ENCODE measurements at places on chromosomes 2 and 18. TPM values are rescaled to one million over a fixed set of nuclear protein-coding genes. Genes with fewer than 3 reads are reported as not detected.

HJURP gene
- 76.6 TPM for total RNA-seq

SCN2A gene
- not detected for total RNA-seq

GFPT1 gene
- total RNA-seq: 46.7 TPM

C2orf92 gene
- 8.6 TPM for total RNA-seq

SULT1C4 gene
- not detected for total RNA-seq

DSC1 gene
- not detected for total RNA-seq

CKAP2L gene
- total RNA-seq: 45.7 TPM

PECR gene
- total RNA-seq: 10.5 TPM

GRCh38 chr2:26993768-26994167, 23.3 kb downstream of the MAPRE3 start:
- no peak overlapping the region for H3K4me3 ChIP-seq
- DNase-seq: no peak
- no peaks in the 10 kb centered on the region for H3K36me3 ChIP-seq
- H3K27ac ChIP-seq: no peak overlapping the region

DNA sequence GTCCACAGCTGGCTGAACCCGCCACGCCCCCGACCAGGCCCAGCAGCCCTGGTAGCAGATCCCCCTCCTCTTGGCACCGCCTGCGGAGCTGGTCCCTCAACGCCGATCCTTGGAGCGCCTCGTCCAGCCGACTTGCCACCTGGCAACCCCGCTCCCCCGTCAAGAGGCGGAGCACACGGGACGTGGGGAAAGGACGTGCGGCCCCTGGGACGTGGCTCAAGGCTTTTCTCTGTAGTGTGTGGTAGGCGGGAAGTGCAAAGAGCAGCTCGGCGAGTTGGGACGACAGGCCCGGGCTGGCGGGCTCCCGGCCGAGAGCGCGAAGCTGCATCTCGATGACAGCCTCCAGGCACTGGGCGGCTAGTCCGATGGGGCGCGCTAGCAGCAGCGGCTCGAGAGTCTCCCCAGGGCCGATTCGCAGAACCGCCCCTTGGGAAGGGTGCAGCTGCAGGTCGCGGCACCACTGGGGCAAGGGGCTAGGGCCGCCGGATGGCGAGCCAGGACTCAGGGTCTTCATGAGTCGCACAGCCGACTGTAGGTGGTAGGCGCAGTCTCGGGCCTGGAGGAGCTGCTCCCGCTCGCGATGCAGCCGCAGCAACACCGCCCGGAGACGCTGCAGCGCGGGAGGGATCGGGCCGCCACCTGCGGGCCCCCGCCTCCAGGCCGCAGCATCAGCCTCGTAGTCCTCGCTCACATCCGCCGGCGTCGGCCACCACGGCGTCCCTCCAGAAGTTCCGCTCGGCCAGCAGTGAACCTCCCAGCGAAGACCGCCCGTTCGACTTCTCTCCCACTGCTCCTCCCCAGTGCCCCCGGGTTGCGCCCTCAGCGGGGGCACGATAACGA, 617 bp downstream of the CCDC142 start:
- no peaks in the 10 kb centered on the region for H3K27me3 ChIP-seq
- DNase-seq: peak; percentile 77
- peak overlapping the region; percentile 98 for H3K4me3 ChIP-seq

- no peaks in the 10 kb centered on the region for H3K4me1 ChIP-seq
- H3K27me3 ChIP-seq: peaks cover 6% of the 10 kb centered on the region
- no peak for DNase-seq
- H3K36me3 ChIP-seq: no peaks in the 10 kb centered on the region
- no peak within 1 kb of the TSS for H3K4me3 ChIP-seq
- H3K27ac ChIP-seq: no peak within 1 kb of the TSS
These were observed at the start of gene CSRNP3 for GRCh38 chr2:165469417-165469816. CSRNP3 (plus strand) TSS chr2:165469698; CDS start chr2:165595066, 125,368 bp downstream.

DNA sequence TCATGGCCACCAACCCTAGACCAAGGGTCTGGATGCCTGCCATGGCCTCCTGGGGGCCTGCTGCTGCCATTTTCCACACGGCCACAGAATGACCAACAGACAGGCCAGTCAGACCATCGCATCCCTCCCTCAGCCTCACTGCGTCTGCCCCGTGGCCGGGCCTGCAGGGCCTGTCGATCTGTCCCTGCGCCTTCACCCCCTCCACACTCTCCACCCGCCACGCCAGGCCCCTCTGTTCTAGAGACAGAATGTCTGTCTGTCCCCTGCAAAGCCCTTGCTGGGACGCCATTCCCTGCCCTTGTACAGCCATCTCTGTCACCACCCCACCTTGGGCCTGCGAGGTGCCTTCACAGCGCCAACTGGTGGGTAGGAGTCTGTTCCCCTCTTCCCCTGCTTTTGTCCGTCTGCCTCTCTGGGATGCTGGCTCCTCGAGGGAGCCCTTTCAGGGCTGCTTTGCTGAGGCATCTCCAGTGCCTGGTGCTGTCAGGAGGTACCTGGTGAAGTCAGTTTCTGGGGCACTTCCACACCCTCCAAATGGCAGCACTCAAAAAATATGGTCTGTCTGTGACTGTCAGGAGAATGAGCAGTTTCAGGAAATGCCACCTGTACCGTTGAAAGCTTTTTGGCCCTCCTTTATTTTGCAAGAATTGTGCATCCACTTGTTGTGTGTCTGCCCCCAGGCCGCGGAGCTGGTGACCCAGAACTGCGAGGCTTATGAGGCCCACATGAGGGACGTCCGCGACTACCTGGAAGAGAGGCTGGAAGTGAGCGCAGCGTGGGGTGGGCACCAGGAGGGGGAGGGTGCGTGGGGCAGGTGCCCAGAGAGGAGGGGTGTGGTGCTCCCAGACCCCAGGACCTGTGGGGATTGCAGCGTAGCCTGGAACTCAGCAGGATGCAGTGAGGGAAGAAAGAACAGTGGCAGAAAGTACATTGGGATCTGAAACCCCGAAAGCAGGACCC, 6.7 kb upstream of the ESPNL start:
- H3K4me1 ChIP-seq: peaks cover 3% of the 10 kb centered on the region
- DNase-seq: no peak
- H3K36me3 ChIP-seq: no peaks in the 10 kb centered on the region
- no peak overlapping the region for H3K4me3 ChIP-seq

GRCh38 chr18:10797896-10798295, 272.1 kb downstream of the NAPG start:
- no peak for DNase-seq
- no peaks in the 10 kb centered on the region for H3K4me1 ChIP-seq
- no peak overlapping the region for H3K27ac ChIP-seq
- H3K27me3 ChIP-seq: peaks cover 4% of the 10 kb centered on the region
- no peaks in the 10 kb centered on the region for H3K36me3 ChIP-seq

GRCh38 chr18:9958861-9959399, 45.1 kb downstream of the VAPA start:
- peaks cover 6% of the 10 kb centered on the region for H3K4me1 ChIP-seq
- no peak overlapping the region for H3K4me3 ChIP-seq

- H3K36me3 ChIP-seq: no peaks in the 10 kb centered on the region
- no peaks in the 10 kb centered on the region for H3K4me1 ChIP-seq
- DNase-seq: no peak
- H3K27ac ChIP-seq: no peak overlapping the region
- H3K4me3 ChIP-seq: no peak overlapping the region
These were observed 61.9 kb upstream of the RBMS1 start for GRCh38 chr2:160555420-160556071.

DNA sequence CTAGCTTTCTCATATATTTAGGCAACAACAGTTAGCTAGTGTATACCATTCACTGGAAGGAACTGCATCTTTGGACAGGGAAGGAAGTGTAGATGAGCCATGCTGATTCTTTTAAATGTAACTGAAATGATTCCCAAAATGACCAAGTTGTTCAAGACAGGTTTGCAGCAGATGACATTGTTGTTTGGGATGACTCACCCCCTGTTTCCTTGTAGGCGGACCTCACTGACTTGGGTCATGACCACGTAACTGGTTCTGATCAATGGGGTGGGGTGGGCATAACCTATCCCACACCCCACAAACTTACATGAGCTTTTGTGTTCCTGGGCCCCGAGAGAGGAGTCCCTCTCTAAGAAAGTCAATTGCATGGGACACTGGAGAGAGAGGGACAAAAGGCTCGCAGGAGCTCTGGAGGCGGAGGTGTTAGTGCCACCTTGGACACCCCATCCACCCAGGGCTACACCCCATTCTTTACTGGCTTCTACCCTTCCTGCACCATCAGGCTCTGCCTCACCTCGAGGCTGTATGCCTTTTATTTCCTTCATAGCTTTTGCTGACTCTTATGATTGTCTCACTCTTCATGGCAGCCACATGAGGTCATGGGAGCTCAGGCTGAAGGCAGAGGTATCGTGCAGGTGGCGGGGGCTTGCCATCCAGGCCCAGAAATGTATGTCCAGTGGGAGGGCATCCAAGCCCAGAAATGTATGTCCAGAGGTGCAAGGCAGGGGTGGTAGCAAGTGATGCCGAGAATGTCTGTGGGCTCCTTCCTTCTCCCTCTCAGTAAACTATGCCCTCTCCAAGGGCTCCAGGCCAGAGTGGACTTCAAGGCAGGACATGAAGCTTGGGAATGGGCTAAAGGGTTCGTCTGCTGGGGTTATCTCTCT, 108.0 kb downstream of the TWIST2 start:
- no peak for DNase-seq
- H3K36me3 ChIP-seq: no peaks in the 10 kb centered on the region
- H3K4me3 ChIP-seq: no peak overlapping the region

DNA sequence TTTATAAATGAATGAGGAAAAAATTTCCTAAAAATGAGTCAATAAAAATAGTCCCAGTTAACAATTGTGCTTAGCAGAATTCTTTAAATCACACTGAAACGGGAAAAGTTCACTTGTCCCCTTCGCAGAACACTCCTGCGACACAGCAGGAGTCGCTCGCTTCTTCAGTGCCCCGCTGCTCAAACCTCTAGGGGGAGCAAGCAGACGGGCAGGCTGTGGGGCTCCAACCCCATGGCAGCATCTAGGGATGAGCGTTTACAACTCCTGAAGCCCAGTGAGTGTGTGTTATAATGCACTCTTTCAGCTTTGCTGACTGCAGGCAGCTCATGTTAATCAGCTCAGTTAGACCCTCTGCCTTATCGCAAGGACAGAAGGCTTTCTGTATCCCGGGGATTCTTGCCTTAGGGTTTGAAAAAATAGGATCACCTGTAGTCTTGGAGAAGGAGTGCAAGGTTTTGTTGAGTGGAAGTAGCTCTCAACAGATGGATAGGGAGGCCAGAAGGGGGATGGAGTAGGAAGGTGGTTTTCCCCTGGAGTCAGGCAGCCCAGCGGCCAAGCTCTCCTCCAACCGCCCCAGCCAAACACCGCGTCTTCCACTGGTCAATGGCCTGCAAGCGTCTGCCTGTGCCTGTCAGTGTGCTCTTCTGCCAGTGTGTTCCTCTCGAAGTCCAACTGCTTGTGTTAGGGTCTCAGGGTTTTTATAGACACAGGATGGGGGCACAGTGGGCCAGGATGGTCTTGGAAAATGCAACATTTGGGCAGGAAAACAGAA, 1977.7 kb upstream of the LRRTM1 start:
- H3K4me1 ChIP-seq: no peaks in the 10 kb centered on the region
- no peak for DNase-seq
- H3K36me3 ChIP-seq: peaks cover 3% of the 10 kb centered on the region
- H3K27me3 ChIP-seq: no peaks in the 10 kb centered on the region

DNA sequence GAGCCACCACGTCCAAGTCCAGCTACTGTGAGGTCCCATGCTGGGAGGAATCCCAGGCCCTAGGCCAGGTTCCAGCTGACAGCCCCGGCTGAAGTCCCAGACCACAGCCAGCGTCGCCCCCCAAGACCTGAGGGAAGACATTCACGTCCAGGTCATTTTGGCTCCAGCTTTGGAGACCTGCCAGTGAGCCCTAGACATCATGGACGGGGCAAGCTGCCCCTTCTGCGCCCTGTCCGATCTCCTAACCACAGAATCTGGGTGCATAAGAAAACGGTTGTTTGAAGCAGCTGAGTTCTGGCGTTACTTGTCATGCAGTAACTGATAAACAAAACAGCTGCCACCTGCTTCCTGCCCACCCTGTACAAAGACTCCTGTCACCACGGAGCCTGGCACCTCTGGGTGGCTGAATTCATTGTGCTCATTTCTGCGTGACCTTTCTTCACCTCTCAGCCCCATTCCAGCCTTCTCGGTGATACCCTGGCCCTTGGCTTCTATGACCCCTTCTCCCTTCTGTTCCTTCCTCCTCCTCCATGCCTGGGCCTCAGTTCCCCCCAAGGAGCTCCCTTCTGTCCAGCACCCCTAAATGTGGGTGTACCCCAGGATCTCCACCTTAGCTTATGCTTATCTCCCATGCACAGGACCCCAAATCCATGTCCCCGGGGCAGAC, 72.6 kb upstream of the SMAD7 start:
- no peaks in the 10 kb centered on the region for H3K36me3 ChIP-seq
- DNase-seq: peak; percentile 5
- no peak overlapping the region for H3K27ac ChIP-seq
- no peaks in the 10 kb centered on the region for H3K27me3 ChIP-seq

DNA sequence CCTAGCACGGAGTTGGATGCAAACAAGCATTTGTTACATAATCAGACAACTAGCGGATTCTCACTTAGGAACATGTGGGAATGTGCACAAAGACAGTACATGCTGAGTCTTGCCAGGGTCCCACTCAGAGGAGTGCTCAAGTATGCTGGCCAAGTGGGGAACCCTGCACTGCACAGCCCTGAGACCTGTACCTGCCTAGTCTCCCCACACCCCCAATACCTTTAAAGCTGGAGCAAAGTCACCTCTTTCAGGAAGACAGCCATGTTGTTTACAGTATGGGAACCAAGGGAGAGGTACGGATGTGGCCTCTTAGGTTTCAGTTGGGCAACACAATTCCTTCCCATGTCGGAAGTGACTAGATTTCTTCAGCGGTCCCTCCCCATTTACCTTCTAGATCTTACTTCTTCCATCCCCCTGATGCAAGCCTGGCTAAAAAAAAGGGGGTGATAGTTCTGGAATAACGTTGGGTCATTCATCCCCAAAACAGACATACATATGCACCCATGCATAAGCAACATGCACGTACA, 10.7 kb downstream of the CXCR1 start:
- H3K27ac ChIP-seq: no peak overlapping the region
- H3K4me1 ChIP-seq: no peaks in the 10 kb centered on the region
- no peaks in the 10 kb centered on the region for H3K27me3 ChIP-seq
- H3K36me3 ChIP-seq: no peaks in the 10 kb centered on the region
- no peak for DNase-seq
- no peak overlapping the region for H3K4me3 ChIP-seq

- H3K36me3 ChIP-seq: no peaks in the 10 kb centered on the region
- H3K4me1 ChIP-seq: no peaks in the 10 kb centered on the region
- H3K4me3 ChIP-seq: no peak overlapping the region
- no peak overlapping the region for H3K27ac ChIP-seq
These were observed 30.2 kb downstream of the RBM45 start for GRCh38 chr2:178142274-178143065.
